ENCODE measurements at places on chromosomes 1 and 21.

GRCh38 chr1:45854724-45855123, 51.3 kb downstream of the MAST2 start:
- DNase-seq = no peak

- DNase-seq = no peak
Measured at GRCh38 chr1:186499571-186499970, 38.7 kb upstream of the PDC start.

DNA sequence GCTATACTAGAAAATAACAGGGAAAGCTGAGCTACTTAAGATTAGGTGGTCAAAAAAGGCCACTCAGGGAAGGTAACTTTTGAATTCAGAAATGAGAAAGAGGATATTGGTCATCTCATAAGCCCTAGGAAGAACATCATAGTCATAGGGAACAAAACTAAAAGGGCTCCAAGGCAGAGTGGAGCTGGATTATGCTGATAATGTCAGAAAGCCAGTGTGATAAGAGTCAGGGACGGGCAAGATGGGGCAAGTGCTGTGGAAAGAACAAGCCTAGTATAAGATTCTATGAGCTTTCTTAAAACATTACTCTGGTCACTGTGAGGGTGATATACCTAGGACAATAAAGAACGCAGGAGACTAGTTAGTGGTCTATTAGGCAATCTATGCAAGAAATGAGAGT, 106.6 kb downstream of the DUSP10 start:
- DNase-seq = no peak

DNA sequence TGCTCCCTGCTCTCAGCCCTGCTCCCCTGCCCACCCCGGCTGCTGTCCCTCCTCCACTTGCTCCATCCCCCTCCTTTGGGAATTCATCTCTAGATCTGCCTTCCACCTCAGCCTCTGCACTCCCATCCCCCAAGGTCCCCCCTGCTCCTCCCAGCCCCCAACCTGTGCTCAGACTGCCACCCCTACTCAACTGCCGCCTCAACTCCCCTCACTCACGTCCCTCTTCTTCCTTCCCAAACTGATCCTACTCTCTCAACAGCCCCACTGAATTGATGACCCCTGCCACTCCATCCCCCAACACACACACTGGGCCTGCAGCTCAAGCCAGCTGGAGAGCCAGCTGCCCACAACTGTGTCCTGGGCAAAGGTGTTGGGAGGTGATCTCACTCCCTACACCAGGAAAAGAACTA, 15.8 kb upstream of the ETV3L start:
- no peak for DNase-seq

GRCh38 chr1:230211436-230212145, 144.6 kb downstream of the GALNT2 start:
- no peak for DNase-seq

GRCh38 chr1:59238993-59239392, 57.9 kb upstream of the FGGY start:
- DNase-seq = no peak

GRCh38 chr21:35346697-35347096, 297.6 kb upstream of the RUNX1 start:
- no peak for DNase-seq

DNA sequence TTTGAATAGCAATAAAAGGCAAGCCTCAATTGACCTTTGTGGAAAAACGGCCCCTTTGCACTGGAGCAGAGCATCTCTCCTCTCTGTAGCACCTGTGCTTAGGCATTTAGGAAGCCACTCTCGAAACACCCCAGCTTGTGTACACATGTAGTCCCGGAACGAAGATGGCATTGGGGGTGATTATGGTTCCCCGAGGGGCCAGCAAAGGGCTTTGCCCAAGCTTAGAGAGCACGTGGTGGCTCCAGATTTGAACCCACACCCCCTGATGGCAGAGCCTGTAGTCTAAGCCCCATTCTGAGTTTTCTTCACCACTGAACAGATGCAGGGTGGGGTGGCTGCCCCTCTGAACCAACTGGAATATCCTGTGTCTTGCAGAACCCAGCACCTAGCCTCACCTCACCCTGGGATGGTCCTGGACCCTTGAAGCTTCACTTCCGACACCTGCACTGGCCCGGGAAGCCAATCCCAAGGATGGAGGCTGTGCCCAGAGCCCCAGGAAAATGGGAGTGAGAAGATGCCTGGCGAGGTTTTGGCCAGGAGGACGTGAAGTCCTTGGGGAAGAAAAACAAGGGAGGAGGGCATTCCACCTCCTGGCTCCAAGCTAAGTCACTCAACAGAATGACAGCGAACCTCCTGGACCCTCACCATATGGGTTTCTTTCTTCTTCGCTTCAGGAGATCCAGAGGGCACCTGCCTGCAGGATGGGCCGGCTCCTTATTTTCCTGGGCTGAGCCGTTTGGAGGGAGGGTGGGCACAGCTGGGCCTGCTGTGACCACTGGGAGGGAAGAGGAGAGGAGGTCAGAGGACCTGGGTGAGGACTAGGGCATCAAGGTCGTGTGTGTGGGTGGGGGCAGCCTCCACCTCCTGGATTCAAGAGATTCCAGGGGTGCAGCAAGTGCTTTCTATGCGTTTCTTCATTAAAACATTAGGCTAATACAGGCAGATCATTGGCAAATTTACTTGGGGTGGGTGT, 37.7 kb downstream of the IGFN1 start:
- no peak for DNase-seq

- no peak for DNase-seq
Measured at GRCh38 chr1:14599800-14600199, 1.3 kb downstream of the KAZN start.

DNA sequence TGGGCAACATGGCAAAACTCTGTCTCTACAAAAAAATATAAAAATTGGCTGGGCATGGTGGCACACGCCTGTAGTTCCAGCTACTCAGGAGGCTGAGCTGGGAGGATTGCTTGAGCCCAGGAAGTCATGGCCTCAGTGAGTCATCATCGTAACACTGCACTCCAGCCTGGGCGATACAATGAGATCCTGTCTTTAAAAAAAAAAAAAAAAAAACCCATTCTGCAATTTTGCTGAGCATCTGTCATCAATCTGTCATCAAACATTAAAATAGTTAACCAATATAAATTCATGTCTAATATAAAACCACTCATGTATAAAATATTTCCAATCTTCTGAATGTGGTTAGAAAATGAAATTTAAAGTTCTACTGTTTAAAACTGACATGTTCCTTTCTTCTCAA, 56.9 kb downstream of the LPAR3 start:
- no peak for DNase-seq

DNA sequence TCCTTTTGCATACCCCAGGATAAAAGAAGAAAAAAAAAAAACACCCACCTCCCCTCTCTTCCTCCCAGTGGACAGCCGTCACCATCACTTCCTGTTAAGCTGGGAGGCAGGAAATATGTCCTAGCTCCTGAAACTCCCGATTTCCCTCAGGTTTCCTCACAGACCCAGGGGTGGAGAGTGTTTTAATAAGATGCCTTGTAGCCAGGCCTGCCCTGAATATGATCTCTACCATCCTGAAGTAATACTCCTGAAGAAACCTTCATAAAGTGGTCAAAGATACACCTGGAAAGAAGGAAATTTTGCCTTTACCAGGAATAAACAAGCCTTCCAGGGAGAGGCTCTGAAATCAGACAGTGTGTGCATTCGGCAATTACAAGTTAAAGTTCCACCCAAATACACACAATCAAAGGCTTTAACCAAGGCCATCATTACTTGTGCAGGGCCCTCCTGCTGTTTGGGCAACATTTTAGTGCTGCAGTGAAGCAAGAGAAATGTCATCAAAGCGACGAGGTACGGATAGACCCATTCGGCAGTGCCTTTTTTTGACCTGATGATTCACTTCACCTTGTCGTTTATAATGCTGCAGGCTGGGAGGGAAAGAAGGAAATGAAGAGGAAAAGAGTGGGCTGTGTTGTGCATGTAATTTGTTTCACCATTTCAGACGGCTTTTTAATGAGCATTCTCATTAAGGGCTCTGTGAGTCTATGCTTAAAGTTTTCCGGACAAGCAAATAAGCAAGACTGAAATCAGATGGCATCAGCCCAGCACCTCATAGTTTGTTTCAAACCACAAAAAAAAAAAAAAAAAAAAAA, 41.0 kb upstream of the RASAL2 start:
- no peak for DNase-seq

- no peak for DNase-seq
Measured at GRCh38 chr1:29829448-29830344, 593.4 kb downstream of the PTPRU start.

GRCh38 chr21:33703750-33704606, 61.7 kb downstream of the ITSN1 start:
- no peak for DNase-seq

DNA sequence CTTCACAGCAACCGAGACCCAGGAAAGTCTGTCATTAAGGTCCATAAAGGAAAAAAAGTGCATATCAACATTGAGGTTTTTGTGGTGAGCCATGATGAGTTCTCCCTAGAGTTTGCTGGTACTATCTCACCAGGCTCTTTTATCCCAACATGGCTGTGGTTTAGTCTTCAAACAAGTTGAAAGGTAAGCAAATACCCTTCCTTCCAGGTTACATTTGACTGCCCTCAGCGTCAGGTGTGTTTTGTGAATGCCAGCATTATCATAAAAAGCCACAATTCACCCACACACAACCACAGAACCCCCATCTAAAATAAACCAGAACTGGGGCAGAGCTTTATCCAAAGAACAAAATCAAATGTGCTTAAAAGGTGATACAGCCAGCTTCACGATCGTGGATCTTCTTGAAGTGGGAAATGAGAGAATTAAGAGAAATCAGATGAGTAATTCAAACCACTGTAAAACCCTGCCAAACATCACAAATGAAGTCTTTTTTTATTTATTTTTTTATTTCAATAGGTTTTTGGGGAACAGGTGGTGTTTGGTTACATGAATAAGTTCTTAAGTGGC, 64.7 kb downstream of the SETD4 start:
- DNase-seq = no peak

DNA sequence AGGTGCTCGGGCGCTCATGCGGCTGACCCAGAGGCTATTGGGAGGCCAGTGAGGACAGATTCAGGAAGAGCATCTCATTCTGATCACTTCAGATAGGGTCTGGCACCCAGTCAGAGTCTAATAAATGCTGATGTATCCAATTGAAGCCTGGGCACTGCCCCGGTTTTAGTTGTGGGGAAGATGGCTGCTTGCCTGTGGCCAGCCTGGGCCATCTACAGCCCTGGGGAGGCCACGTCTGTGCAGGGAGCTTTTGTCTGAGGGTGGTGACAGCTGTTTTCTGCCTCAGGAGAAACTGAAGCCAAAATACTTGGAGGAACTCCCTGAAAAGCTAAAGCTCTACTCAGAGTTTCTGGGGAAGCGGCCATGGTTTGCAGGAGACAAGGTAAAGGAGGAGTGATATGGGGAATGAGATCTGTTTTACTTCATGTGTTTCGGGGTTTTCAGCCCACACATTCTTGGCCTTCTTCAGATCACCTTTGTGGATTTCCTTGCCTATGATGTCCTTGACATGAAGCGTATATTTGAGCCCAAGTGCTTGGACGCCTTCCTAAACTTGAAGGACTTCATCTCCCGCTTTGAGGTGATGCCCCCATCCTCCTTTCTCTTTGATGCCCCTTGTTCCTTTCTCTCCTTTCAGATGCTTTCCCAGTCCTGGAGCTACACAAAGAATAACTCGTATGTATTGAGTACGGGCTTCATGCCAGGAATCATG, 2.8 kb downstream of the GSTM5 start:
- DNase-seq = no peak

DNA sequence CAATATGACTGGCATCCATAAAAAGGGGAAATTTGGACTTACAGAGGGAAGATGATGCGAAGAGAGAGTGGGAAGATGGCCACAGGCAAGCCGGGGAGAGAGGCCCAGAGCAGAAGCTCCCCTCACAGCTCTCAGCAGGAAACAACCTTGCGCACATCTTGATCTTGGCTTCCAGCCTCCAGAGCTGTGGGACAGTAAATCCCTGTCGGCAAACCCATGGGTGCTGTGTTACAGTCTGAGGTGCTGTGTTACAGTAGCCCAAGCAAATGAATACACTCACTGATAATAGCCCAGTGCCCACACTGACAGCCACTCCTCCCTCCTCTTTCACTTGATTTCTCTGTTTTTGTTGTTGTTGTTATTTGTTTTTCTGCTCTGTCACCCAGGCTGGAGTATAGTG, 22.4 kb downstream of the CDCA8 start:
- no peak for DNase-seq

DNA sequence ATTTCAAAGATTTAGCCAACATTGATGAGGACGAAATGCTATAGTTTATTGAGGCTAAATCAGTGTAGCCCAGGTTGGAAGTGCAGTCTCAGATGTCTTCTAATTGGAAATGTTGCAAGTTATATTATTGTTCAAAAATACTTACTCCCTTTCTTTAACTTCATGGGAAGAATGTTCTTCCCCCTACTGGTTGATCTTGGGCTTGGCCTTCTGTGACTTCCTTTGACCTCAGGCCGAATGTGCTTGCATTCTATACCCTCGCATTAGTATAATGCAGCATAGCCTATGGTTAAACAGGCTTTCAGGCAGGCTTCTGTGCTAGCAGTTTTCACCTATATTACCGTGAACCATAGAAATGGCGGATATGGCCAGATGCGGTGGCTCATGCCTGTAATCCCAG, 77.3 kb downstream of the RPE65 start:
- no peak for DNase-seq

DNA sequence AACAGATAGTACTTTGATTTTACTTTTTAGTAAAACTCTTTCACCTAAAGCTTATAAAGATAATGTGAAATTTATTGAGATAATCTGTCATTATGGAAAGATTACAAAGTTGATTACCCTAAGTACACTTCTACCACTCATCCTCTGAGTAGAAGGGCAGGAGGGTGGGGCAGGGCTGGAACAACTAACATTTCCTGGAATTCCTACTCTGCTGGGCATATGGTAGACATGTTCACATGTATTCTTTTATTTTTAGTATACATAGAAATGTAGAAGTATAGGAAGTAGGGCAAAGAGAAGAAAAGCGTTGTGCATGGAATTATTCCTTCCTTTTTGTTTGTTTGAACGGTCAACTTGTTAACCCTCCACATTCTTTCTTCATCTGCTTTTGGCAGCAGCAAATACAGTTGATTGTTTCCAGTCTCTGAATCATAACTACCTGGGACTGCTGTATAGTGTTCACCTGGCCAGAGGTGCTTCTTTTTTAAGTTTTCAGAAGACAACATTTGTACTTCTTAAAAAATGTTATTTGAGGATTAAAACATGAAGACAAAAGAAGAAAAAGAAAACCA, 85.1 kb downstream of the POU2F1 start:
- no peak for DNase-seq

DNA sequence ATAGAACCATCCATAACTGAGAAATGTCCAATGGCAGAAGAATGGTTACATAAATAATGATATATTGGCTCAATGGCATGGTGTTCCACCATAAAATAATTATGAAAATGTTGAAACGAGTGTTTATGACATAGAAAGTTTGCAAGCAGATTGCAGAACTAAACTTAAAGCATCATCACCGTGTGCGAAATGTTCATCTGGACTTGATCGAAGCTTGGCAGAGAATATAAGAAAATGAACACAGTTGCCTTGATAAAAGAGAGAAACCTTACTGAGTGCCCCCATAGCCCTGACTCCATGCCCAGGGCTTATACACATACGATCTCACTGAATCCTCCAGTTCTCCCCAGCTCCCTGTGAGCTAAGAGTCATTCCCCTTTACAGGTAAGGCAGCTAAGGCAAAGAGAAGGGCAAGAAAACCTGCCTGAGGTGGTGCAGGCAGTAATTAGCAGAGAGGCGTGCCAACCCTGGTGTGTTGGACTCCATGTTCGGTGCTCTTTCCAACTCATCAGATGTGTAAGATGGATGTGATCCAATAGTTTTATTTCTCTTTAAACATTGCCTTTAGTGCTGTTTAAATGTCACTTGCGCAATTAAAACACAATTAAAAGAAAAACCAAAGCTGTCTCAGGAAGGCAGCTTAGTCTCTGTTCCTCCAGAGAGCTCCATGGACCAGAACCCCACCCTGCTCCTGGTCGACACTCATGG, 21.8 kb upstream of the SPOCD1 start:
- no peak for DNase-seq

Measured in caudate nucleus (tissue), 63 donors.